Forelimb muscle (tissue), 1 donor: ENCODE measurements at places on chromosomes 12 and 14. TPM values are rescaled to one million over a fixed set of nuclear protein-coding genes. Genes with fewer than 3 reads are reported as not detected.

Gene LALBA
- not detected for polyA plus RNA-seq

Gene RASSF9
- 2.5 TPM for polyA plus RNA-seq

Gene PRKD1
- polyA plus RNA-seq: 28.1 TPM

Gene ARMH4
- 6.8 TPM for polyA plus RNA-seq

- no peak for DNase-seq
These were observed 5.2 kb upstream of the LRP1-AS start for GRCh38 chr12:57152639-57153038.

GRCh38 chr12:98420461-98420860 lies 94.9 kb upstream of the TMPO start:
- no peak for DNase-seq

GRCh38 chr12:32252199-32253073 lies 145.8 kb downstream of the BICD1 start:
- no peak for DNase-seq
